ENCODE measurements at places on chromosomes 2 and 18. TPM values are rescaled to one million over a fixed set of nuclear protein-coding genes. Genes with fewer than 3 reads are reported as not detected.

UCN gene
- total RNA-seq, result 0.87 TPM

SULT6B1 gene
- total RNA-seq, result not detected

HOXD12 gene
- total RNA-seq, result not detected

INPP5D gene
- 8.3 TPM for total RNA-seq

ZSWIM2 gene
- not detected for total RNA-seq

GAL3ST2 gene
- total RNA-seq, result not detected

RGPD3 gene
- total RNA-seq, result 0.09 TPM

BMP10 gene
- not detected for total RNA-seq

NR4A2 gene
- 2.1 TPM for total RNA-seq

SLC9A4 gene
- total RNA-seq, result not detected

CAPN14 gene
- total RNA-seq, result not detected

DLX1 gene
- 0.25 TPM for total RNA-seq

DNA sequence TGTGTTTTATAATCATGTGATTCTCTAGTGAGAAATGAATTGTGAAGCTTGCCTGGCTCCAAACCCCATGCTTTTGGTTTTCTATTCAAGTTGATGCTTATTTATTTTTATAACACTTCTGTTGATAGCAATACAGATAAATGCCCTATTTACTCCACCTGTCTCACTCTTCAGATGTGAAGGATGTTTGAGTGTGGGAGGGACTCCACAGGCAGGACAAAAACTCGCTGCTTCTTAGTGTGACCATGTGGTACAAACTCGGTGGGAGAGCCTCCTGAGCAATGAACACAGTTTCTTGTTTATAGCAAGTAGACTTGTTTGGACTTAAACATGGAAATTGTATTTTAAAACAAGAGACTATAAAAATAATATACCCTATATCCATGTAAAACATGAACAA, 219.7 kb downstream of the GULP1 start:
- no peak for DNase-seq

- DNase-seq, result no peak
These were observed 219.6 kb downstream of the PDE1A start for GRCh38 chr2:182207049-182207746.

DNA sequence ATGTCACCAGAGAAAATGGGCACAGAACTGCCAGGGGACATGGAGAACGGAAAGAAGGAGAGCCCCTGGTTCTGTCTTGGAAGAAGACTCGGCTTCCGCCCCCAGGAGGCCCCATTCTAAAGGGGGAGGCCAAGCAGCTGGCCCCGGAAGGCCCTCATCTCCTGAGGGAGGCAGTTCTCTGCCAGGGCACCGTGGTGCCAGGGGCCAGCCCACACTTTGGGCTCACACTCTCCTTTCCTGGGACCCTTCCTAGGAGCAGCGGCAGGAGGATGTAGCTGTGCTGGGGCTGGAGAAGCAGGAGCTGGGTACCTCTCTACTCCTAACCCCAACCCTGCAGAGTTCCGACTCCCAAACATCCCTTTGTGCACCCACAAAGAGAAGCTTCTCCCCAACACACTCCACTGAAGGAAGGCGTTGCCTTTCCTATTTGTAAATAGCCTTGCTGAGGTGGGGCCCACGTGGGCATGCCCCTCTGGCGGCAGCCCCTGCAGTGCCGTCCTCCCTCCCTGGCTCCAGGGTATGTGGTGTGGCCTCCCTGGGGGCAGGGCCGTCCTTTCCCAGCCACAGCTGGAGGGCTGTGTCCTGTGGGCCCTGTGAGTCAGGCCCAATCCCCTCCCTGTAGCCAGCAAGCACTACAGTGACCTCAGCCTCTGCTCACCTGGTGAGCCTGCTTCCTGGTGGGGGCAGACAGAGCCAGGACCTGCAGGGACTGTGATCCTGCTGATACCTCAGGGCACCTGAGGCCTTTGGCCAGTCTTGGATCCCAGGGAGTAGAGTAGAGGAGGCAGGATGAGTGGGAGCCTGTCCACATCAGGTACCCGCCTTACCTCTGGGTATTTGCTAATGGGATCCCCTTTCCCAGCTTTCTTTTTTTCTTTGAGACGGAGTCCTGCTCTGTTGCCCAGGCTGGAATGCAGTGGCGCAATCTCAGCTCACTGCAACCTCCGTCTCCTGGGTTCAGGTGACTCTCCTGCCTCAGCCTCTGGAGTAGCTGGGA, 26.6 kb downstream of the ZFP36L2 start:
- peak; percentile 59 for DNase-seq

- no peak for DNase-seq
These were observed 15.0 kb downstream of the RND3 start for GRCh38 chr2:150472511-150472899.

GRCh38 chr2:60867848-60868247, 13.5 kb upstream of the REL start:
- DNase-seq, result no peak

- DNase-seq, result peak; percentile 27
These were observed 59.9 kb downstream of the SUMO1 start for GRCh38 chr2:202178346-202178958.

GRCh38 chr2:222802514-222803196, 58.2 kb upstream of the ACSL3 start:
- DNase-seq, result no peak

DNA sequence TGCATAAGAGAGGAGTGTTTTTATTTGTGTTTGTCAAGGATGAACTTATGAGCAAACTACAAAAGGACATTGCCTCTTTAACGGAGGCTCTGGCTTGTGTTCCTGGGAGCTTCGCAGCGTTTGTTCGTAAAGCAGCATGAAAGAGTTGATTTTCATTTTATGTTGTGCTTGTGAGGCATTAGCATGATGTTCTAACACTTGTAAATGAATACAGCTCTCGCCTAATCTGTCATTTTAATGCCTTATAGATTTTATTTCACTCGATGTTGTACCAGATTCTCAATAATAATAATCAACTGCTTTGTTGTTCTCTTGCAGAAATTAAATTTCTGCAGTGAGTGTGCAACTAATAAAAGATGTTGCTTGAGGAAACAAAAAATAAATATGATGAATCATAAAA, 687.3 kb upstream of the FANCL start:
- DNase-seq, result no peak

GRCh38 chr2:7736646-7737305, 819.6 kb downstream of the RNF144A start:
- DNase-seq, result no peak

- DNase-seq, result no peak
These were observed 51.0 kb downstream of the LAMA3 start for GRCh38 chr18:23740105-23740830.

- DNase-seq, result no peak
These were observed 1091.9 kb upstream of the FANCL start for GRCh38 chr2:59333007-59333406.

GRCh38 chr2:182642328-182642727, 73.7 kb upstream of the DNAJC10 start:
- no peak for DNase-seq

DNA sequence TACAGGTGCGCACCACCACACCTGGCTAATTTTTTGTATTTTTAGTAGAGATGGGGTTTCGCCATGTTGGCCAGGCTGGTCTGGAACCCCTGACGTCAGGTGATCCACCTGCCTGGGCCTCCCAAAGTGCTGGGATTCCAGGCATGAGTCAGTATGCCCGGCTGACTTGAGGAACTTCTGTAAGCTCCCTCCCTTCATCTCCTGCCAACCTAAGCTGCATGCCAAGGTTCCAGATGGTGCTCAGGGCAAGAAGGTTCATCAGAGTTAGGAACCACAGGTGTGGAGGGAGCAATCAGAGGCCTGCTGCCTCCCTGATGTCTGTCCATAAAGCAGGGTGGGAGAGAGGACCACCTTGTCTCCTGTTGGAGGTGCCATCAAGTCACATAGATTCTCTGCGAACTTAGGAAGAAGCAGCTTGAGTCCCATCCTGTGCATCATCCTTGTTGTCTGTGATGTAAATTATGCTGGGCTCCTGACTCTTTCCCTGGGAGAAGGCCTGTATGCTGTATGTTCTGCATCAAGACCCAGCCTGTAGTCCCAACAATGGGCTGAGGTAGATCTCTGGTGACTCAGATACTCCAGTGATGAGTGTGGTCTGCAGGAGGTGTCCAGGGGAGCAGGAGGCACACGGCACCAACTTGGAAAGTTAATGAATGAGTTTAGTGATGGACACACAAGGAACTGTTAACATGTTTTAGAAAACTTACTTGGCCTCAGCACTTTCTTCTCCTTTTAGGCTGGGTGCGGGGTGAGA, 53.1 kb downstream of the TMEM17 start:
- no peak for DNase-seq

DNA sequence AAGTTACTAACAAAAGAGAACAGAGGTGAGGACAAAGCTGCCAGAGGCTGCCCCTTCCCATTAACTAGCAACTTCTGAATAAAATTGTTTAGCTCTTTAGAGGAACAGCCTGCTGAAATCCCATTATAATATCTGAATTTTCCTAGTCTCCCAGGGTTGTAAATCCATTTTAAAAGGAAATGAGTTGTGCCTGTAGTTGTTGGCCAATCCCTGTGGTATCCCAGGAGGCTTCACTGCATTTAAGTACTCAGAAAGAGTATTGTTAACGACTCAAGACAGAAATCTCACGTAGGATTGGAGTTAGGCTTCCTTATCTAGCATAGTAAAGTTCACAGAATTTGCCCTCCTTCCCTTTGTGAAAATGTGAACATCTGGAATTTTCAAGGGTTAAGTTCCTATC, 8.9 kb downstream of the LAPTM4A start:
- DNase-seq, result no peak

DNA sequence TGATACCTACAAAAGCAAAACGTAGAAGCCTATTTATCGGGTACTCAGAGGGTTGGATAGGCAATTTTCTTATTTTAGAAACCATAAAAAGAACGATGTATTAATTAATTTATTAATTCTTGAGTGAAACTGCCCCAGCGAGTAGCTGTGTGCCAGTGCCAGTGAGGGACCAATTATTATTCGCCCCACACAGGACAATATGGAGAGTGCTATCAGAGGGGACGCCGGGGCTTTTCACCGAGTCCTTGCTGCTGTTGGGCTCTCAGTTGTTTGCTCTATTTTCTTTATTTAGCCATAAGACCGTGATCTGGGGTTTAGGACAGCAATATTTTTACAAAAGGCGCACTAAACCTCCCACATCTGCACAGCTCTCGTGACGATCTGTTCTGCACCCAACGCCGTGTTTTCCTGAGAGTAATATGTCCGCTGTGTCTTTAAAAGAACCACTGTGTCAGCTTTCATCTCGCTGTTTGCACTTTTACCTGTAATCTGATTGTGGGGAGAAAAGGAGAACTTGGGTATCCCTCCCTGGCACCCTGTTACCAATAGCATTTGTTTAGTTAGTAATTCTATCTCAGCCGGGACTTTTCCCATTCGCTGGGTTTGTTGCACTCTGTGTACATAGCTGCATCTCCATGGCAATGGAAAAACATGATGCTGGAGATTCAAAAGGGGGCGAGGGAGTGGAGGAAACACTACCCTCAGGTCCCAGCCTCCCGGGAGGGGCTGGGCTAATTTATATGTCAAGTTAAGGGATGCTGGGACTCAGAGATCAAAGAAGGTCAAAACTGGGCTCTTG, 30.1 kb upstream of the ZNF516 start:
- DNase-seq, result no peak

- DNase-seq, result peak; percentile 31
These were observed 192.2 kb downstream of the HDAC4 start for GRCh38 chr2:239208465-239209180.

- DNase-seq, result no peak
These were observed 62.7 kb downstream of the ZCCHC2 start for GRCh38 chr18:62585274-62586150.

- no peak for DNase-seq
These were observed 34.4 kb downstream of the TEX51 start for GRCh38 chr2:126932966-126933710.

DNA sequence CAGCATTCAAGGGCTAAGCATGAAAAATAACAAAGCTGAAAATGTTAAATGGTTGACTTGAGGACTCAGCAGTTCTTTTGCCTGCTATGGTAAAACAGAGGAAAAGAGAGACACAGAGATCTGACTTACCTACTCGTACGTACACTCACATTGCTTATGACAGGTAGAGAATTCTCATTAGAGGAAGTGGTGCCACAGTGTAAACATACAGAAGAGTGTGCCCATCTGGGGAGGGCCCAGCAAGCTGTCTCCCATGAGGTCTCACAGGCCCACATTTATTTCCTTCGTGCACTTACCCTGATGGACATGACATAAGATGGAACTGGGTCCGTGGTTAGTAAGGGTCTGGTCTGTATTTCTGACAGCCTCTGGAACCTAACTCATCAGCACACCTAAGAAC, 729.1 kb downstream of the BCL11A start:
- DNase-seq, result no peak

- DNase-seq, result no peak
These were observed 8.4 kb downstream of the BCL11A start for GRCh38 chr2:60544954-60545560.

GRCh38 chr2:31434911-31435310, 20.4 kb upstream of the XDH start:
- no peak for DNase-seq

GRCh38 chr2:102498414-102498813, 25.4 kb downstream of the SLC9A4 start:
- no peak for DNase-seq

DNA sequence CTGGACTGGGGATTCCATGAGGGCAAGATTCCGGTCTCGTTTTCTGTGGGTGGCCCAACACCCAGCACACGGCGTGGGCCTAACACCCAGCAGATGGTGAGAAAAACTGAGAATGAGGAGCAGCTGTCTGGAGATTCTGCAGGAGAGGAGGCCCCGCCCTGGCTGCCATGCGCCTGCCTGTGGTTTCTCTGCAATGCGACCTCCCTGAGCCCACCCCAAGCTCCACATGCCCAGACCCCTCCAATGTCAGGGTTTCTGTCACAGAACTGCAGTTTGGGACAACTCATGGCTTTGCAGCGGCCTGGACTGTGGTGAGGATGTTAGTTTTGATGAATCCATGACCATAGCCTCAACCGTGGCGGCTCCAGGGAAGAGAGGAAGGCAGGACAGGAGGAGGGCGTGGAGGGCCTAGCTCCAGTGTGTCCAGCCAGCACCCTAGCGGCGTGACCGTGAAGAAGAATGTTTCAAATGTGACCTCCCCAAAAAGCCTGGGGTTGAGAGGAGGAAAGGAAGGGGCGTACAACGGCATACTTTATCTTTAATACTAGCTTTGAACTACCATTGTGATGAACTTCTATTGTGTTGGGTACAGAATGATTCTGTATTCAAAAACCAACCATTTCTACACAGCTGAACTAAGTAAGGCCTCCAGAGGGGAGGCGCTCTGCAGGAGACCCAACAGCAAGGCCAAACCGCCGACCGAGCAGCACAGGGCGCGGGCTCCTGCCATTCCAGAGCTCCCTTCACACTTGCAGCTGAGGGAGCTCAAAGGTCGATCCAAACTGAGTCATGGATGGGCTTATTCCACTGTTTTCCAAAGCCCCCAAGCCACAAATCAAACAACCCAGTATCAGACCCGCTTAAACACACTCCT, 3.4 kb downstream of the PXDN start:
- no peak for DNase-seq

Data from pancreas (tissue), 10 donors.